ENCODE measurements at places on chromosomes 3 and 15.

DNA sequence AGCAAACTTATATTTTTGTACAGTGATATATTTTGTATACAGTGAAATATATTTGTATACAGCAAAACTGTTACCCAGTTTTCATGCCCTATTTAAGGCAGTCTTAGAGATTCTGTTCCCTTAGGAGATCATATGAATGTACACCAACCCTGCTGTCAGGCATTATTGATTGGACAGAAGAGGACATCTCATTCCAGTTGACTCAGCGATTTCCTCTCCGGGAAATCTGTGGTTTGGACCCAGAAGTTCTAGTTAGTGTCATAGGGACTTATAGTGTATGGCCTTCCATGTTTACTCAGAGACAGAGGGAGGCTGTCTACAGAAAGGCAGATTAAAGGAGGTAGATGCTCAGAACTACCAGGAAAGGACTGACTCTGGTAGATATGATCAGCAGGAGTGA lies 318.8 kb upstream of the KCNMB2 start:
- no peak for DNase-seq

- no peak for DNase-seq
These were observed 79.4 kb downstream of the RPLP1 start for GRCh38 chr15:69532066-69532465.

GRCh38 chr15:69855258-69856000 lies 242.3 kb downstream of the TLE3 start:
- no peak for DNase-seq

DNA sequence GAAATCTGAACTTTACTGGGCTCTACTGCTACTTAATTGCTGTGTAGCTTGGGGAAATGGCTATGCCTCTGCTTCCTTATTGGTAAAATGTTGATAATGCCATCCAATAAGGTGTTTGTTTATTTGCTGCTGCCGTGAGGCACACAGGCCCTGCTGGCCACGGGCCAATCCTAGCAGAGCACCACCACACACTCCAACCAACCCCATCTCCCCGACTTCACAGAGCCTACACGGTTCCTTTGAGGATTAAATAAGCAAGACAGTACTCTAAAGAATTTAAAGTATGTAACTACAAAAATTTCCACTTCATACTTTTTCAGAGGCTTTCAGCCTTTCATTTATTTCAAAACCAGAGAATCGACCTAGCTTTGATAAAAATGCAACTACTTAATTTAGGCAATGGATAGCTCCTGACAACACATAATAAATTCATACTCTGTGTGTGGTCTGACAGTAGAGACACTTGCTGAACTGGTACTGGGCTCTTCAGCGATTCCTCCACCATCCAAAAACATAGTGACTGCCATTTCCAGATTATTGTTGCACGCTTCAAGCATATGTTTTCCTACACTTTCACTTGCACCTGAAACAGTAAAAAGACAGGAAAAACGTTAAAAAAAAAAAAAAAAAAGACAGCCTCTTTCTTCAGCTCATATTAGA lies 25.3 kb downstream of the UBXN7 start:
- DNase-seq = no peak
